ENCODE measurements at places on chromosomes 7 and 10.

DNA sequence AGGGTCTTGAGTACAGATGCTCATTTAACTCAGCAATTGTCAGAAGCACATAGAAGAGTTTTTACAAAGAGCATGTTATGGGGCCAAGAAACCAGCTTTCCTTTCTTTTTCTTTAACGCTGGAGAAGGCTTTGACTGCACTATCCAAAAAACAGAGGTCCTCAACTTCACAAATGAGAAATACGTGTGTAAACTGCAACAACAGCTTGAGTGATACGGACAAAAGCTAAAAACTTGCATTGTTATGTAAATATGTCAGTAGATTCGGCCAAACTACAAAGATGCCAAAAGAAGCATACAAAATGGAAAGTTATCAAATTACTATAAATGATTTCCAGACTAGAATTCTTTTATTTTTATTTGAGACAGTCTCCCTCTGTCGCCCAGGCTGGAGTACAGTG, 62.4 kb upstream of the C10orf90 start:
- DNase-seq: no peak

DNA sequence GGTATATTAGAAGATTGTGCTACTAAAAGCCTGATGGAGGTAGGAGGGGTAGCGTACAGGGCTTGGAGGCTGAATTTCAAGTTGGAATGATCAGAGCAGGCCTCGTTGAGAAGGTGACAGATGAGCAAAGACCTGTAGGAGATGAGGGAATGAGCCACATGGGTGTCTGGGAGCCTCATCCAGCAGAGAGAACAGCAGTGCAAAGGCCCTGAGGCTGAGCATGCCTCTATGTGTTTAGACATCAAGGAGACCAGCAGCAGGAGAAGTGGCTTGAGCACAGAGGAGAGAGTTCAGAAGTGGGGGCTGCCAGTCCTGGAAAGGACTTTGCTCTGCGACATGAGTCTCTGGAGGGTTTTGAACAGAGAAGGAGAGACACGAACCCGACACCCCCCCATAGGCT, 111.7 kb downstream of the TMEM130 start:
- DNase-seq: no peak

GRCh38 chr10:118901380-118901779, 128.1 kb upstream of the NANOS1 start:
- no peak for DNase-seq

DNA sequence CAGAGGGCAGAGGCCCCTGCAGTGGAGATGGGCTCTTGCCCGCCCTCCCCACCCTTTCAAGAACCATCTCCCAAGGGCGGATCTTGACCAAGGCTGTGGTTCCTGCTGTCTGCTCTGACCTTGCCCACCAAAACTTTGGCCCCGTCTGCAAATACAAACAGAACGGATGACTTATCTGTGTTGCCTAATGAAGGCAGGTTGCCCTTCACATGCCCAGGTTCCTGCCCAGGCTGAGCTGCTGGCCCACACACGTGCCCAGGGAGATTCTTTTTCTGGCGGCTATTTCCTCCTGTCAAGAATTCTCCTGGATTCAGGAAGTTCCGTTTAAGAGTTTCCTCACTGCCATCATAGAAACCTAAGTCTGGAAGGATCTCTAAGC, 78.3 kb downstream of the PROSER2 start:
- no peak for DNase-seq

DNA sequence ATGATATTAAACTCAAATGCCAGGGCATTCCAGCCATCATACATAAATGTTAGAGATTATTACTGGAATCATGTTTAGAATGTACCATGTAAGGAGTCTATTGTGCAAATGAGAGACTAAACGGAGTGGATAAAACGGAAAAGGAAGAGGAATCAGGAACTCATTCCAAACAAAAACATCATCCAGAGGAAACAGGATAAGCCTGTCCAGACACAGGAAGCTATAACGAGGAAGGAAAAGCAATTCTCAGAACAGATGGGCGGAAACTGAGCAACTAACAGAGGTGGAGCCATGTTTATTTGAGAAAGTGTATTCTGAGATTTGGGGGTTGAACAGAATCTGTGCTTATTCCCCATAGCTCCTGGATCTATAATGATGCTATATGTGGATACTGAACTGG, 52.3 kb upstream of the TRIM24 start:
- no peak for DNase-seq

DNA sequence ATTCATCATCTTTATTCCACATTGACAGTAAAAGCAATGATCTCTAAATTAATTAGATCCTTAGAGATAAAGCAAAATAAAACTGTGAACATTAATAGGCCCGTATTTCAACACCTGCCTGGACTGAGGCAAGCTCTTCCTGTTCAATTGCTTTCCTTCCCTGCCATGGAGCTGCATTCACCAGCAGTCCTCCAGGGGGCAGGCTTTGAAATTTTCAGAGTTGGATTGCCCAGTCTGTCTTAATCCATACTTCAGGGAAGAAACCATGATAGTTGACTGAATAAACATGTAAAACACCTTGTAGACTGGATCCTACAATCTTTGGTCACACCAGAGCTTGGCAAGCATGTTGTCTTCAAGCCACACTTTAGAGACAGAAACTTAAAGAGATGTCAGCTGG, 936.6 kb downstream of the NRG3 start:
- DNase-seq: no peak

DNA sequence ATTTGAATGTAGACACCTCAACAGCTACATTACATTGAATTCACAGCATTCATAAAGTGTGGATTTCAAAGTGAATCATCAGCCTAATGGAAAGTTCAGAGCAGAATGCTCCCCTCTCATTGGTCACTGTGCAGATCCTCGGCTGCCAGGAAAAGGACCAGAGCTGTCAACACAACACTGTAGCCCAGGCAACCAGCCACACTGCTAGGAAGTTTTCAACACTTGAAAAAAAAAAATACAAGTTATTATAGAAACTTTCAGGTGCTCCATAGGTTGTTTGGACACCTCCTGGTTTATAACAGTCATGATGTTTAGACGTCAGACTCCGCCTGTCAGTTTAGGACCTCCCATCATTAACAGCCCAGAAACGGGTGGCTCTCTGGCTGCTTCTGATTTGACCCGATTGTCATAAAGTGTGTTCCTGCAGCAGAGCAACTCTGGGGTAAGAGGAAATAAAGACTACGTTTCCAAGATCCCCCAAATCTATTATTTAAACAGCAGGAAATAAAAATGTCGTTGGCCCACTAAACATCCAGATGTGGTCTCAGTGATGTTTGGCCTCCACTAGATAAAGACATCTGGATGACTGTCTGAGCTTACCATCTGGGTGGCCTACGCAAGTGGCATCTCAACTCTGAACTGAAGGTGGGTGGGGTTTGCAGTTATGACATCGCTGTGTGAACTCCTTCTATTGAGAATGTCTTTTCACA, 117.4 kb downstream of the CABCOCO1 start:
- DNase-seq: peak; percentile 16
